Effector CD4-positive, alpha-beta T cell (primary cell): ENCODE measurements at places on chromosomes 6 and 20.

DNA sequence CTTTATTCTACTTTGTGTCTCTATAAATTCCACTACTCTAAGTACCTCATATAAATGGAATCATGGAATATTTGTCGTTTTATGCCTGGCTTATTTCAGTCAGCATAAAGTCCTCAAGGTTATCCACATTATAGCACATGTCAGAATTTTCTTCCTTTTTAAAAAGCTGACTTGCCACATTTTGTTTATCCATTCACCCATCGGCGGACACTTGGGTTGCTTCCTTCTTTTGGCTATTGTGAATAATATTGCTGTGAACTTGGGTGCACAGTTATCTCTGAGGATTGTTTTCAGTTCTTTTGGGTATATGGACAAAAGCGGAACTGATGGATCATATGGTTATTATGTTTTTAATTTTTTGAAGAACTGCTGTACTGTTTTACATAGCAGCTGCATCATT is 39.1 kb upstream of the ME1 start:
- DNase-seq: no peak

- DNase-seq: no peak
Observed at GRCh38 chr6:53623497-53623896, 42.1 kb downstream of the KLHL31 start.

- DNase-seq: no peak
Observed at GRCh38 chr6:25193460-25194171, 85.6 kb upstream of the CARMIL1 start.

- DNase-seq: no peak
Observed at GRCh38 chr20:39248171-39248861, 286.2 kb downstream of the DHX35 start.

DNA sequence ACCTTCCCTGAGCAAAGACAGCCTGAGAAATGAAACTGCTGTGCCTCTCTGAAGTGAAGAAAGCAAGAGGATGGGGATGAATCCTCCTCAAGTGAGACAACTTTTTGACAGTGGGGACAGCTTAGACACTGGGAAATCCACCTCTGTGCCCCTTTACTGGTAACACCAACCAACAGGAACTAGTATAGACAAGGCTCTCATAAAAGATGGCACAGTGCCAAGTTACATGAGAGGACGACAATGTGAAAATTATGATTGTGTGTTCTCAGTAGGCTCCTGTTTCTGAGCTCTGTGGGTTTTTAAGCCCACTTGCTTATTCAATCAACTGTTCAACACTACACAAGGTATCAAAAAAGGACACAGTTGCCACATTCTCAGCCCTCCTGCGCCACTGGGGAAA is 41.6 kb upstream of the LYRM2 start:
- no peak for DNase-seq

- DNase-seq: no peak
Observed at GRCh38 chr6:12348530-12349511, 58.7 kb downstream of the EDN1 start.
